ENCODE measurements at places on chromosomes 11 and 22.

DNA sequence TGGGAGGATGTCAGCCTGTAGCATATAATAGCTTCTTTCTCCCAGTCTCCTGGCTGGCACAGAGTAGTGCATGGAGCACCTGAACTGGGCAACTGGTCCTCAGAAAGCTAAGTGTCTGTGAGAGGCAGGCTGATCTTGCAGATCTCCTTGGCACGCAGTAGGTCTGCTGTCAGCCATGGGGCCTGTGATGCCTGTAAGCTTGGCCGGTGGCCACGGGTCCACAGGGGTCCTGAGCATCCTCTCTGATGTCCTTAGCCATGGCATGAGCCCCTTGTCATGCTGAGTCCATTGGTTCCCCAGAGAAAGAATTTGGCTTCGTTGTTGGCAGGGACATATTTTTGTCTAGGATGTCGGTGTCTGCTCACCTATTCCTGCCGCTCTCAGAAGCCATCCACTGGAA lies 25.0 kb downstream of the AMPD3 start:
- no peak for DNase-seq

- no peak for DNase-seq
Observed at GRCh38 chr22:50329236-50329635, 2.4 kb upstream of the DENND6B start.

GRCh38 chr11:77559686-77560401 lies 29.9 kb upstream of the AQP11 start:
- no peak for DNase-seq

DNA sequence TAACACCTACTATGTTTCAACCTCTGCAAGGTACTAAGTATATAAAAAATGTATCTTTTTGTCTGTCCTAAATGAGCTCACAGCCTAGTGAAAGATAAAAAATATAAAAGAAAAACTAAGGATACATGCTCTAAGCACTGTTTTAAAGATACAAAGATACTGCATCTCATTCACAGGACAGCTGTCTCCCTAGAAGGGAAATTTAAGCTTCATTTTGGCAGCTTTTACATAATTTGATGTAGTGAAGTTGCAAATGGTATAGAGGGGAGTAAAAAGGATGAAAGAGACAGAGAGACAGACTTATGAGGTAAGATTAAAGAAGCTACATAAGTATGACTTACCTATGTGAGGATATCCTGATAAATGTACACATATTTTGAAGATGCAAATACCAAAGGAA lies 53.6 kb downstream of the LRRC4C start:
- no peak for DNase-seq

DNA sequence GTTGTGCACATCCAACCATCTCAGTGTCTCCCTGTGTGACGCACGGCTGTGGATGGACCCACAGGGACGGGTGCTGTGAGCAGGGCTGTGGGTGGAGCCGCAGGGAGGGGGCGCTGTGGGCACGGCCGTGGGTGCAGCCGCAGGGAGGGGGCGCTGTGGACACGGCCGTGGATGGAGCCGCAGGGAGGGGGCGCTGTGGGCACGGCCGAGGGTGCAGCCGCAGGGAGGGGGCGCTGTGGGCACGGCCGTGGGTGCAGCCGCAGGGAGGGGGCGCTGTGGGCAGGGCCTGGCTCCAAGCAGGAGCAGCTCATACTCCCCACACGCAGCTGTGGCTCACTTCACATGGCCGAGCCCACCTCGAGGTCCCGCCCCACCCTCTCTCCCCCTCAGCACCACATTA lies 6.0 kb upstream of the MAPK11 start:
- no peak for DNase-seq

DNA sequence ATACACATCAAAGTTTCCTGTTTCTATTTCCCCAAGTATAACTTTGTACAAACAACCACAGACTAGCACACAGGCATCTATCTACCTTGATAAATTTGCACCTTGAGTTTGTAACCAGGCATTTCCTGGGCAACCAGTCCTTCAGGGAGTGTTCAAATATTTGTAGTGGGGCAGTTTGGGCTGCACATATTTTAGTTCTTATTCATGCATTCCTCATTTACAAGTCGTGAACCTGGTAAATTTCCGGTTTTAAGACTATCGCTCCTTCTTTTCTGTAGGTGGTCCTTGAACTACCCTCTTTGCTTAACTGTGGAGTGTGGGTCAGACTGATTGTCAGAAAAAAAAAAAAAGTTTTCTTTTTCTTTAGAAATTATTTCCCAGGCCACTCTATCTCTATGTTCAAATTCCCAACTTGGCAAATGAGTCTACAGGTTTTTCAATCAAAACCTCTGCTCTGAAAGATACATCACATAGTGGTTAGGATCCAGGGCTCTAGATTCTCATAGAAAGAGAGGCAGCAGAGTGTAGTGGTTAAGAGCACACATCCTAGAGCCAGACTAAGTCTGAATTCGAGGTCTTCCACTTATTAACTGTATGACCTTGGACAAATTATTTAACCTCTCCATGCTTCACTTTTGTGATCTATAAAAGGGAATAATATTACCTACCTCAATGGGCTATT lies 201.5 kb downstream of the SOX6 start:
- DNase-seq = no peak

- no peak for DNase-seq
Observed at GRCh38 chr22:43642319-43643206, 169.5 kb downstream of the EFCAB6 start.

GRCh38 chr11:73012121-73012863 lies 129.8 kb downstream of the FCHSD2 start:
- no peak for DNase-seq

- DNase-seq = no peak
Observed at GRCh38 chr11:37946155-37946766, 1348.2 kb upstream of the RAG2 start.

DNA sequence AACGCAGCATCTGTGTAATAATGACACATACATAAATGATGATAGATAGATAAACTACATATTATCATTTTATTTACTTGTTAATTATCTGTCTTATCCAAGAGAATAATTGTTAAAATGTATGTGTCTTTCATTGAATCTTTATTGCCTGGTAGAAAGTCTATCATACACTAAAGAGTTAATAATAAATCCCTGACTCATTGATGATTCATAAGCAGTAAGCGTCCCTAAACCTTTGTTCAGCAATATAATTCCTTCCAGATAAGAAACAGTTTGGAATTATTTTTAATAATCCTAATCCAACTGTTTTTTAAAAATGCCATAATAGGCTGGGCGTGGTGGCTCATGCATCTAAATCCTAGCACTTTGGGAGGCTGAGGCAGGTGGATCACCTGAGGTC lies 655.6 kb upstream of the CNTN5 start:
- no peak for DNase-seq

DNA sequence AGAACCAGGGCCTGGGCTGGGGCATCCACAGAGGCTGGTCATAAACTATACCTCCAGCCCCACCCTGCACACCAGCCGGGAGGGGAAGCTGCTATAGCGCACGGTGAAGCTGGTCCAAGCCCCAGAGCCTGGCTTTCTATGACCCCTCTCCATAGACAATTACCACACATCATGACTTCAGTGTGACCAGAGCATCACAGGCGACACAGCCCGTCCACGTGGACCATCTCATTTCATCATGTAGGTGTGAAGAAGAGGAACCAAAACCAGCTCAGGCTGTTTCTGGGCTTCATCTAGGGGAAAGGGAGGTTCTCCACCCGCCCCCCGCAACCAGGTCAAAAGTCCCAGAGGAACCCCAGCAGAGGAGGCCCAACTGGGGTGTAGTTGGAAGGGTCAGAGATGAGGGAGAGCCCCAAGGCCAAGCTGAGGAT lies 3.0 kb downstream of the CXCR5 start:
- no peak for DNase-seq

DNA sequence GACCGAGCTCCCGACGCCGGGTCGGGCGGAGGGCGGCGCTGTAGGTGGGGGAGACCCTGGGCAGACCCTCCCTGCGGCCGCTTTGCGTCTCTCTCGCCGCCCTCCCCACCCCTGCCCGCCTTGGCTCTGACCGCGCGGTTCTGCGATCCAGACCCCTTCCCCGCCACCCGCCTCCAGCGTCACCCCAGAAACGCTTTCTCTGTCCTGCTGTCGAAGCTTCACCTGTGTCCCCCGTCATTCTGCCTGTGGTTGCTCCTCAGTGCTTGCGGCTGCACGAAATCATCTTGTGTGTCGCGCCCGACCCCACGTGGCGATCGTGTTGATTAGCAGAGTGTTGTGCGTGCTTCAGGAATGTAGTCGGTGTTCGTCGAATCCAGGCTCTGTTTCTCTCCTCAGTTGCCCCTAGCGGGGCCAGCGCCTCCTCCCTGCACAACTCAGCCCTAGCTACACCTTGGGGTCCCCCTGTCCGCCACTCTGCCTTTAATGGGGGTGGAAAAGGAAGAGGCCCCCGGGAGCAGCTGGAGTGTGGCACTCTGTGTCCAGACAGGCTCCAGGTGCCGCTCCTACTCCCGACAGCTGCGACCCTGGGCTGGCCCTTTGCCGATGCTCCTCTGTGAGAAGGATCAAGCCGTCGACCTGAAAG lies 851 bp downstream of the PTDSS2 start:
- no peak for DNase-seq

DNA sequence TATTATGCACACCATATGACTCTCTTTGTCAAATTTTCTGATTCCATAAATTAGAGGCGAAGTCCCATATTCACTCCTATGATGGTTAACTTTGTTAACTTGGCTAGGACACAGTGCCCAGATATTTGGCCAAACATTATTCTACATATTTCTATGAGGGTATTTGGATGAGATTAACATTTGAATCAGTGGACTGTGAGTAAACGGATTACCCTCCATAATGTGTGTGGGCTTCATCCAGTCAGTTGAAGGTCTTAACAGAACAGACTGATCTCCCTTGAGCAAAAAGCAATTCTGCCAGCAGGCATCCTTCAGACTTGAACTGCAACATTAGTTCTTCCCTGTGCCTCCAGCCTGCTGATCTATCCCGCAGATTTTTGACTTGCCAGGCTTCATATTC lies 69.9 kb downstream of the FZD4 start:
- DNase-seq = no peak

DNA sequence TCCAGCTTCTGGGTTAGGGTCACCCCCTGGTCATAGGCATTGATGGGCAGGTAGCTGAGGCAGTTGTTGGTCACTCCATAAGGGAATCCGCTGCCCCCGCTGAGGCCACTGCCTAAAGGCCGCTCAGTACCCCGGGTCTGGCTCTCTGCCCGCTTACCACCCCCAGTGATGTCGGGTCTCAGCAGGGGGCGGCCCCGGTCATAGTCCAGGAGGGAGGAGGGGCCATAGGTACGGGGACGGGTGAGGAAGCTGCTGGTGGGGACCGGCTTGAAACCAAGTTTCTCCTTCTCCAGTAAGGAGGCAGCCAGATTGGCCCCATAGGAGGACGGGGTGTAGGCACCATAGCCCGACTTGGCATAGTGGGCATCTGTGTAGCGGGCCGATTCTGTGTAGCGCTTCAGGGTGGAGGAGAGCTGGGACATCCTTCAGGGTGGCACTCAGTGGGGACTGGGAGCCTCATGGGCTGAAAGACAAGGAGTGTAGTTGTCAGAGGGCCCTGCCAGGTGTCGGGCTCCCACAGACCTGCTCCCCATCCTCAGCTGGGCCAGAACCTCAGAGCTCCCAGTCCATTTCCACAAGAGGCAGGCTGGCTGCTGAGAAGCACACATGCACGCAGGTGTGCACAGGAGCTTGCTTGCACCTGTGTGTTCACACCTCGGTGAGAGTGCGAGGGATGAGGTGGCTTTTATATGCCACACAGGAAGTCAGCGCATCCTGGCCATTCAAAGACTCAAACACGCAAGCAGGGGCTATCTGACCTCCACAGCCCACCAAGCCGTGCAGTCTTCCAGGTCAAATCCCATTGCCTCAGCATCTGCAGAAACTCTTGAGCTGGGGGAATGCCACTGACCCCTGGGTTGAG lies 8.2 kb downstream of the USP2 start:
- DNase-seq = no peak

GRCh38 chr11:69299023-69299461 lies 5.1 kb downstream of the MYEOV start:
- DNase-seq = no peak

DNA sequence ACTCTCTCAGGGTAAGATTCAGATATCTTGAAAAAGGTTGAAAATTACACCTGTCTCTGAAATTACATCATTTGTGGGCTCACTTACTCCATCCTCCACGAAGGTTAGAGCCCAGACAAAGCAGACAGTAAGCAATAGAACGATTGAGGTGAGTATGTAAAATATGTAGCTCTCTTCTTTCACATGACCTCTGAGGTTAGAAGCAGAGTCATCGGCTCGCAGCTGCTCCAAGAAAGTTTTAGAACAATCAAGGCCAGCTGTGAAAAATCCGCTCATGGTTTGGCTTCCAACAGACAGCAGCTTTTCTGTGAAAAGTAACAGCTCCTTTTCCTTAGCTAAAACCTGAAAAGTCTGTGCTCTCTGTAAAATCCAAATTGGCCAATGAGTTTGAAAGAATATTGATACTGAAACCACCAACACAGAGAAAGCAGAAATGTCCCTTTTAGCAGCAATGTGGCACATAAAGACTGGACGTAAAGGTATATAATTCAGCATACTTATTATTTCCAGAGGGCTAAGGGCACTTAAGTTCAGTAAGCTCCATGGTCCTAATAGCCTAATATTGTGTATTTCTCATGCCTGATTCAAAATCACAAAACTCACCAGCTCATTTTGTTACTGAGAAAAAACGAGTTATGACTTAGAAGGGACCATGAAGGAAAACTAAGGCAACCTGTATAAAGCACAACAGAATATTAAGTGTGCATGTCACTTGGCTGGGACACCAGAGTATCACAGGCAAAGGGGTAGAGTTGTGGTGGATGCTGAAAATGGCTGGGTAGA lies 78.2 kb downstream of the FAM76B start:
- no peak for DNase-seq

DNA sequence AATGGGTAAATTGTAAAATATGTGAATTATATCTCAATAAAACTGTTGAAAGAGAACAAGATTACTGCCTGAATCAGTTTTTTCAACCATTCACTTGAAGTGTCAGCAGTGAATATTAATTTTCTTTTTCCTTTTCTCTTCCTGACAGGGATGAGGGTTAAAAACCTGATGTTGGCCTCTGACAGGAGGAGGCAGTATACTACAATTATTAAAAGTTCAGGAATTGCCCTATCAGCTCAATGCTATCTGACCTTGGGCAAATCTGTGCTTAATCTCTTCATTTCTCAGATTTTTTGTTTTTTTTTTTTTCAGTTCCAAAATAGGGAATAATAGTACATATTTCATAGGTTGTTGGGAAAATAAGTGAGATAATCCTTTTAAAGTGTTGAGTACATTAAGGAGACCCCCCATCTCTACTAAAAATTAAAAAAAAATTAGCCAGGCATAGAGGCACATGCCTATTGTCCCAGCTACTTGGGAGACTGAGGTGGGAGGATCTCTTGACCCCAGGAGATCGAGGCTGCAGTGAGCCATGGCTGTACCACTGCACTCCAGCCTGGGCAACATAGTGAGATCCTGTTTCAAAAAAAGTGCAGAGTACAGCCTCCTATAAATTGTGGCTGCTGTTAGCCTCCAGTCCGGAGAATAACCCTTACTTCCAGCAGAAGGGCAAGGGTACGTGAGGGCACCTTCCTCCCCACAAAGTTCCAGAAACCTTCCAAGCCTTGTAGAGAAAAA lies 48.8 kb downstream of the TRIM44 start:
- DNase-seq = no peak

Measured in vagina (tissue), 2 donors.